WTC11 (cell line): ENCODE measurements at places on chromosomes 7 and 10.

GRCh38 chr7:132646052-132646451 lies 69.8 kb upstream of the PLXNA4 start:
- DNase-seq: no peak

GRCh38 chr7:105688617-105689016 lies 107.3 kb upstream of the EFCAB10 start:
- no peak for DNase-seq

- DNase-seq: no peak
Observed at GRCh38 chr7:105173586-105173985, 159.6 kb downstream of the KMT2E start.

- DNase-seq: no peak
Observed at GRCh38 chr10:76244061-76244686, 812.8 kb downstream of the LRMDA start.

- no peak for DNase-seq
Observed at GRCh38 chr10:14309593-14309992, 21.1 kb downstream of the FRMD4A start.

- no peak for DNase-seq
Observed at GRCh38 chr10:16509996-16510395, 11.7 kb downstream of the C1QL3 start.

DNA sequence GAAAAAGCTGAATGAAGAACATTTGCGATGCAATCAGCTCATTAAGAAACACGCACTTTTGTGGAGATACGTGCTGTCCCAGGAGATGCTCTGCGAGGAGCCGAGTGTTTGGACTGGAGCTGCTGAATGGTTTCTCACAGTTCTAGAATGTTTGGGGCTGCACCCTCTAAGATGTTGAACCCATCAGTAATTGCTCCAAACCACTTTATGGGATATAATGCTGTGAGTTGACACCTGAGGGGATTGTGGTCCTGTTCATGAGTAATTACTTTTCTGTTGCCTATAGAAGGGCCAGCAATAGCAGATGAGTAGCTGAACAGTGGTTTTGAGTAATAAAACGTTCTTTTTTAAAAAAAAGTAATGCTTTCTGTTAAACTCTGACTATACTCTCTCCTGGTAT lies 63.1 kb downstream of the IKZF1 start:
- DNase-seq: no peak

- DNase-seq: no peak
Observed at GRCh38 chr10:8800426-8800825, 745.9 kb downstream of the GATA3 start.

DNA sequence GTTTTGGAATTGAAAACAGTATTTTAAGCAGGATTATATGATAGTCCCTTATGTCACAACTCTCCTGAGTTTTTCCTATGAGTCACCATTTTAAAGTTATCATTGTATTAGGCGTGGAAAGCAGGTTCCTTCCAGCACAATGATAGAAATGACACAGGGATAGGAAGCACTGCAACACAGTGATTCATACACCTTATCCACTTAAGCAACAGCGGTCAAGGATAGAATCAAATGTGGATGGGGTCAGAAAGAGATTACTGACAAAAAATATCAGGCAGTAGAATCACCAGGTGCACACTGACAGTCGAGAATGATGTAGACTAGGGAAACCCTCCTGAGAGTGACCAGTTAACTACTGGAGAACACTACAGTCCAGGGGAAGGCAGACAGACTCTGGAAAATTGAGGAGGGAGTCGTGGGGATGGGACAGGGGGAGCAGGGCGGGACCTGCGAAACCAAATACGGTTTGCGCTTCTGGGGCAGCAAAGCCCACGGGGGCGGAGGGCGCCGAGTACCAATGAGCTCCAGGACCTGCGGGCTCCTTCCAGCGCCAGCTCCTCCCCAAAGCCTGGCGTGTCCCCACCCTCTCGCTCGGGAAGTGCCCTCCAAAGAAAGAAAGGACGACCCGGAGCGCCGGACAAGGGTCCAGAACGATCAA lies 479 bp downstream of the PNPLA8 start:
- DNase-seq: peak; percentile 80

DNA sequence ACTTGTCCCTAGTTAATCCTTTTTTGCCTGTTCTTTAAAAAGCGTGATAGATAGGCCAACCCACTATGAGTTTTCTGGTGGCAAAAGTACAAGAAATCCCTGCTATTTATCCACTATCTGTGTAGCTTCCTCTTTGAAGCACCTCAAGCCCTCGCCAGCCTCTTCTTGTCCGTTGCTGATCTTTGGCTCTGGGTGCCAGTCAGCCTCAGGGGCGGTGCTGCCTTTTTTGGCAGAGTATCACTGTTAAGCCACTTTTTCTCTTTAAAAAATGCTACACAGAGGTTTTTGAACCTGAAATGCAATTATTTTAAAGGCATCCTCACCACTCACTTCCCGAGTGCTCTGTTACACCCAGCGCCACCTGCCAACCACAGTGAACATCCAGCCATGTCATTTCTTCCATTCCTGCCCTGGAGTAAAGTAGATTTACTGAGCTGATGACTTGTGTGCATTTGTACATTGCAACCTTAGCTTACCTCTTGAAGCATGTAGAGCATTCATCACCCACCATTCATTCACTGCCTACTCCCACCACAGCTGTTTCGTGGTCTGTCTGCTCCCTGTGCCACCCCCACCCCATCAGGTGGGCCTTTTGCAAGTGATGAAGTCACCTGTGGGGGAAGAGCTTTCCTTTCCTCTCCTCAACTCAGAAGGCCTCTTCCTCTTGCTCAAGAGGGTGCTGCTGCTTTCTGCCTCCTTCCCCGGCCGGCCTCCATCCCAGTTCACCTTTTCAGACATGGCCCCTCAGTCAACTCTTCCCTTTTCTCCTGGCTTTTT lies 414.2 kb upstream of the GALNT17 start:
- DNase-seq: no peak

DNA sequence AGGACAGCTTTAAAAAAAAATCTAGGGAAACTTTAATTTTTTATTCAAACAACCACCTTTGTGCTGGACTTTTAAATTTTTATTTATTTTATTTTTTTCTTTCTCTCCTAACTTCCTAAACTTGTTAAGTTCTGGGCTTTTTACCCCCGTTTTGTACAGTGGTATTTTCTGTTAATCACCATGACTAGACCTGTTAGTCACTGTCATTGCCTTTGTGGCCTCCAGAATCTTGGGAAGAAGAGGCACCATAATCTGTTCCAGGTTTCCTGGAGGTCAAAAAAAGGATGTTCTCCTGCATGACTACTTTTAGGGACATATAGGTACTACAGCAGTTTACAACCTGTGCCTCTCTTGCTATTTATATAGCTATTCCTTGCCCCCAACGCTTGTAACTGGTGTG lies 31.1 kb upstream of the DDX50 start:
- no peak for DNase-seq

- no peak for DNase-seq
Observed at GRCh38 chr10:12490963-12491362, 141.6 kb downstream of the CAMK1D start.

GRCh38 chr7:134660242-134660785 lies 13.7 kb downstream of the BPGM start:
- DNase-seq: no peak

GRCh38 chr7:105067691-105068090 lies 53.7 kb downstream of the KMT2E start:
- no peak for DNase-seq

DNA sequence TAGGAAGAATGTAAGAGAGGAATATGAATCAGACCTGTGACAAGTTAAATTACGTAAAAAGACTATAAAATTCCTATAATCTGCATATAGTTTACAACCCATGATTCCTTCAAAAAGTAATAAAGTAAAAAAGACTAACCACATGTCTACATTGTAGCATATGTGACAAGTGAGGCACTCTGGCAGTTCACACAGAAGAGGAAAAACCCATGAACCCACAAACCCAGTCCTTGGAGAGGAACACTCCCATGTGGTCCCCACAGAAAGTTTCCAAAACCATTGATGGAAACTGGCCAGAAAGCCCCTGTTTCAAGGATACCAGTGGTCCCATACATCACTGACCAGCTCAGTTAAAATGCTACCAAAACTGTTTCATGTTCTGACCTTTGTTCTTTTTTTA lies 15.7 kb downstream of the KDM7A start:
- DNase-seq: no peak

DNA sequence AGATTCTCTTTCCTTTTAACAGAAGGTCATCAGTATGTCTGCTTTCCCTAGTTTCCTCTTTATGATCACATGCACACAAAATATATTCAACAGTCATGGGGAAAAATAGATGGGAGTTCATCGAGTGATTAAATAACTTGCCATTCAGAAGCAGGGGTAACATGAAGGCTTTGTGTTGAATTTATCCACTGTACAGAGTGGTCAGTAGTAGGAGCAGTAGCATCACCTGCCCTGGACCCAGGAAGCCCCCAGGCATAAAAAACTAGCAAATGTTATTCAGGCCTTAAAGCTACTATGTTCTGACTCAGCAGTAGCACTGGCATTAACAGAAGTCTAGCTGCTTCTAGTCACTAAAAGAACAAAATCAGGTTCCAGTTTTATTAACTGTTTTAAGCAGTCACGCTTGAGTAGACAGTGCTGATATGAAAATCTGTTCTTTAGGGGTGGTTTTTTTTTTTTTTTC lies 31.4 kb upstream of the FAM133B start:
- DNase-seq: no peak

DNA sequence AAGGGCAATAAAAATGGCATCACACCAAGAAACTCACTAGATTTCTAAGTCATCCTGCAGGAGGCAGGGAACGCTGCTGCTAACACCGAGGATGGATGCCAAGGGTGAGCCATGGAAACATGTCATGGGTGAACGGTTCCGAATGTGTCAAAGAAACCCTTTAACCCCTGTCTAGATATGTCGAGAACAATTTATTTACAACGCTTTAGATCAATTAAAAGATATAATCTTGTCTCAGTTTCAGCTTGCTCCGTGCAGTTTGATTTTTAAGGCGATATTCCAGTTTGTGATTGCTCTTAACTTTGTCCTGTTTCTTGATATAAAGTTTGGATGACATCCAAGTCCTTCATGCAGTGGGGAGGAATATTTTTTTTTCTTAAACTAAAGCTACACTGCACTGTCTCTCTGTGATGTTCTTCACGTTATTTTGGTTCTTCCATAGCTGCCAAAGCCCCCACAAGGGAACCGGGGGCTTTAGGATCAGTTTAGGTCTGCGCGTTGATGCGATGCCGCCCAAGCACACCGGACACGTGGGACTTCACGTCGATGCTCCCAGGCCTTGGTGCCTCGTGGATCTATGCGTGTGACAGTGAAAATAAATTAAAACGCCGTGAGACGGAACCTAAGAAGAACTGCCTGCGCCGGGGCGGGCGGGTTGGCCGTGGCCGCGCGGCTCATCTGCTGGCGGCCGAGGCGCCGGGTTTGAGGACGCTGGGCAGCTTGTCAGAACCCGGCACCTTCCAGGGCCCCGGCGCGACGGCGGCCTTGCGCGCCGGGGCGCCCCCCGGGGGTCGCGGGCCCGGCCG lies 220.3 kb downstream of the PHTF2 start:
- DNase-seq: peak; percentile 24

GRCh38 chr10:71840177-71840957 lies 10.7 kb downstream of the PSAP start:
- peak; percentile 95 for DNase-seq

DNA sequence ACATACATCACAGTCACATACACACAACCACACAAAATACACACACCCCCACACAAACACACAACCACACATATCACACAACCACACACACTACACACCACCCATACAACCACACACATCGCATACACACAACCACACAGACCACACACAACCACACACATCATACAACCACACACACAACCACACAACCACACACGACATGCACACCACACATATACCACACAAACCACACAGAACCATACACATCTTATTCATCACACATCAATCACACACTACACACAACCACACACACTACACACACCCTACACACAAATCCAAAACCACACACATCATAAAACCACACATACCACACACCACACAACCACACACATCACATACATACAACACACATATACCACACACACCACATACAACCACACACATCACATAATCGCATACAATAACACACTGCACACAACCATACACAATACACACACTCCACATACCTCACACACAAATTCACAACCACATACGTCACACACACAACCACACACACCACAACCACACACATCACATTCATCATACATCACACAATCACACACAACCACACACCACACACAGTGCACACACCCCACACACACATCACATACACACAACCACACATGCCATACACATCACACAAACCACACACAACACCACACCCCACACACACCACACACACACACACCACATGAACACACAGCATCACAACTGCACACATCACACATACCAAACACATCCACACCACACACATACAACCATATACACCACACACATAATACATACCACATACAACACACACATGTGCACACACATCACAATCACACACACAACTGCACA lies 30.4 kb downstream of the GPRIN2 start:
- DNase-seq: no peak

GRCh38 chr7:116317907-116318306 lies 107.6 kb downstream of the TES start:
- DNase-seq: no peak

DNA sequence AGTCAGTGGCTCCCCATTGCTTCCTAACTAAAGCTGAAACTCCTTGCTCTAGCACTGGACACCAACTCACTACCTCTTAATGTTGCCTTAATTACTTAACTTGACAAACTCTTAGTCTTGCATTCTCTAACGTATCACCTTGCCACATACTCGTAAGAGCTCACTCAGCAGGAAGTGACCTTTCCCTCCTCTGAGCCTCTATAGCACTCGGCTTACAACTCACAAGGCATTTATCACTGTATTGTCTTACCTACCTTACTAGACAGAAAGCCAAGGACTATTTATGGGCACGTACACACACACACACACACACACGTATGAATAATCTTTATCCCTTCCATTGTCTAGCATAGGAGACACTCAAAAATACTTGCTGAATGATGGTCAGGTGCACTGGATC lies 21.2 kb downstream of the CEP41 start:
- DNase-seq: no peak

- no peak for DNase-seq
Observed at GRCh38 chr7:78363866-78364265, 565.3 kb downstream of the PHTF2 start.
